ENCODE measurements at places on chromosomes 3 and 15.

DNA sequence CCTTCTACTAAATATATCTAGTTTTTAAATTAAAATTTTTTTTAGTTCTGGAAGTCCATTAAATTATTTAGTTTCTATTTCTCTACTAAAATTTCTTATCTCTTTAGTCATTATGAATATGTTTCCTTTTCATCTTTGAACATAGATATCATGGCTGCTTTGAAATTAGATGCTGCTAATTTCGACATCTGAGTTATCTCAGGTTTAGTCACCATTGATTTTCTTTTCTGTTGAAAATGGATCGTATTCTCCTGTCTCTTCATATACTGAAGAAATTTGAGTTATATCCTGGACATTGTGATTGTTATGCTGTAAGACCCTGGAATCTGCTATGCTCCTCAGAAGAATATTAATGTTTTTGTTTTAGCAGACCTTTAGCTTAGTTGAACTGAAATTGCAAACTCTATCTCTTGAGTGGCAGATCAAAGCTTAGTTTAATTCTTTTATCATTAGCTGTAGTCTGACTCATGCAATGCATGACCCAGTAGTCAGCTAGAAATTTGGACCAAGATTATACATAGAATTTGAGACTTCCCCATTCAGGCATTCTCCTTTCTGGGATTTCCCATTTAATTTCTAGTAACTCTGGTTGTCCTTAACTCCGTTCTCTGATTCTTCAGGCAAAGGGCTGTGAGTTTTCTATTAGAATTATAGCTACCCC, 439.8 kb upstream of the IL12A start:
- no peak for DNase-seq

DNA sequence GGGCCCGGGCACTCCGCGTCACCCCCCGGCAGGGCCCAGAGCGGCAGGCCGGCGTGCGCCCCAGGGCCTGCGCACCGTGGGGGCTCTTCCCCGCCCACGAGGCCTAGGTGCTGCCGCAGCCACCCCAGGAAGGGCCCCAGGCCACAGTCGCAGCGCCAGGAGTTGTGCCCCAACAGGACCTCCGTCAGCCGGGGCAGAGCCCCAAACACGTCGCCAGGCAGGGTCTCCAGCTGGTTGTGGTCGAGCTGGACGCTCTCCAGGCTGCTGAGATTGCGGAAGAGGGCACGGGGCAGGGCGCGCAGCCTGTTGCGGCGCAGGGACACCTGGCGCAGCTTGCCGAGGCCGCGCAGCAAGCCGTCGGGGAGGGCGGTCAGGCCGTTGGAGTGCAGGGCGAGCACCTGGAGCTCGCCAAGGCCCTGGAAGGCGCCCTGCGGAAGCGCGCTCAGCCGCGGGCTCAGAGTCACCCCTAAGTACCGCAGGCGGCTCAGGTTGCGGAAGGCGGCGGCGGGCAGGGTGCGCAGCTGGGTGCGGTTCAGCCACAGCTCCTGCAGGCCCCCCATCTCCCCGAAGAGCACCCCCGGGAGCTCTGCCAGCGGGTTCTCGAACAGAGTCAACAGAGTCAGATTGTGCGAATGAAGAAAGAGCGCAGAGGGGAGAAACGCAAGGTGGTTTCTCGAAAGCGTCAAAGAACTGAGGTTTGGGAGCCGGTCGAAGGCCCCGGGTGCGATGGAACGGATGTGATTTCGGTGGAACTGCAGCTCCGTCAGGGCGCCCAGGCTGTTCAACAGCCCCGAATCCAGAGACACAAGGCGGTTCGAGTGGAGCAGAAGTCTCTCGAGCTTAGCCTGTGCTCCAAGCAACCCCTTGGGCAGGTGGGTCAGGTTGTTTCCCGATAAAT, 2.0 kb downstream of the GP5 start:
- no peak for DNase-seq

- DNase-seq, result no peak
These were observed 4.2 kb upstream of the CHL1 start for GRCh38 chr3:192215-192929.

- no peak for DNase-seq
These were observed 229.9 kb downstream of the LRRN1 start for GRCh38 chr3:4029135-4029534.

GRCh38 chr3:69806735-69807438, 67.6 kb downstream of the MITF start:
- DNase-seq, result no peak

GRCh38 chr15:61612111-61612510, 383.0 kb upstream of the RORA start:
- no peak for DNase-seq

GRCh38 chr3:85881833-85882393, 923.1 kb downstream of the CADM2 start:
- no peak for DNase-seq

DNA sequence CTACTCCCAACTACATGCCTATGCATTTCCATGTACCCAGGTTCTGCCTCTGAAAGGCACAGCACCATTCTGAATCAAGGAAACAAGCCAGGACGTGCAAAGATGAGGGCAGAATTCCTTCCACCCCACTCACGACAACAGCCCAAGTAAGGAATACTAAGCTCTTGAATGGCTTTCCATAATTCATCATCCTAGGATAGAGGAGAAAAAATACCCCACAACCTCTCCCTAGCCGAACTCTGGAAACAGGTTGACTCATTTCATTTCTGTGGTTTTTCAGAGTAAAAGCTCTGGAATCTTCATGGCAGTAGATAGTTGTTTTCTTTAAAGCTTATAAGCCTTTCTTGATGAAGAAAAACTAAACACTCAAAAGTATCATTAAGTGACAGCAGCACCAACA, 77.8 kb downstream of the PDZRN3 start:
- no peak for DNase-seq

DNA sequence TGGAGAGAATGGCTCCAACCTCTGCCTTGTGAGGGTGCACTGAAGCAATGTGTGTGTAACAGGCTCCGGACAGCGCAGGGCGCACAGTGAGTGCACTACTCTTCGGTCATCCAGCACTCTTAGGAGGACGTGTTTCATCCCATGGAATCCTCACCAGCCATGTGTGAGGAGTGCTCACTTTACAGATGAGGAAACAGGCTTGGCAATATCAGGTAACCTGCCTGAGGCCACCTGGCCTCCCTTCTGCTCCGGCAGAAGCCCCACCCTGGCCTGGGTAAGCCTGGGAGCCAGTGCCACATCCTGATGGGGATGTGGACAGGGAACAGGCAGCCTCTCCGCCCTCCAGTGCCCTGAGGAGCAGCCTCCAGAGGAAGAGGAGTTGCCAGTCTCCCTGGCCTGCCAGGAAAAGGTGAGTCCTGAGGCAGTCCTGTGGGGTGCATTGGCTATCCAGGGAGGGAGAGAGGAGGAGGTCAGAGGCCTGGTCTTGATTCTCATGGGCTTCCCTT, 39.4 kb upstream of the LIMD1 start:
- no peak for DNase-seq

GRCh38 chr3:136070953-136071949, 105.7 kb downstream of the PPP2R3A start:
- DNase-seq, result no peak

- no peak for DNase-seq
These were observed 360.4 kb downstream of the EFHB start for GRCh38 chr3:19573644-19574043.

DNA sequence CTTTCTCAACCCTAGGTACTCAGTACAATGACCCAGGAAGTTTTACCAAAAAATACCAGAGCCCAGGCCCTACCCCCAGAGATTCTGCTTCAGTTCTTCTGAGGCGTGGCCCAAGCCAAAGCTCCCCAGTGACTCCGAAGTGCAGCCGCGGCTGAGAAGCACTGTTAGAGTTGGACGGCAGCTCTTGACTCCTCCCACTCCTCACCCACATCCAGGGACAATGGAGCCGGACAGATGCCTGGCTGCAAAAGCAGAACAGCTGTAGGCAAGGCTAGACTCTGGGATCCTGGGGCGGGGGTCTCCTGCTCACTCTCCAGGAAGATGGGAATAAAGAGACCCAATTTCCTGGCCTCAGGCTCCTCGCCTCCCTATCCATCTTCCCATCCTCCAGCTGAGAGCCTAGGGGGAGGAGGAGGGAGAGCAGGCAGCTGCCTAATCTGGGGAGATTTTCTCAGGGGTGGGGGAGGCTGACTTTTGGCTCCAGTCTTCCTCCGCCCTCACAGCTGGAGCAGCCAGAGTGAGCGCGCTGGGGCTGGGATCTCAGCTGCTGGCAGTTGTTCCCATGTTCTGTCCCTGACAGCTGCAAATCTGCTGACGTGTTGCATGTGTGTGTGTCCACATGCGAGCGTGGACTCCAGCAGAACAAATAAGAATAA, 223.8 kb downstream of the OPA1 start:
- peak; percentile 50 for DNase-seq

- no peak for DNase-seq
These were observed 8.3 kb downstream of the BDH1 start for GRCh38 chr3:197547306-197548011.

DNA sequence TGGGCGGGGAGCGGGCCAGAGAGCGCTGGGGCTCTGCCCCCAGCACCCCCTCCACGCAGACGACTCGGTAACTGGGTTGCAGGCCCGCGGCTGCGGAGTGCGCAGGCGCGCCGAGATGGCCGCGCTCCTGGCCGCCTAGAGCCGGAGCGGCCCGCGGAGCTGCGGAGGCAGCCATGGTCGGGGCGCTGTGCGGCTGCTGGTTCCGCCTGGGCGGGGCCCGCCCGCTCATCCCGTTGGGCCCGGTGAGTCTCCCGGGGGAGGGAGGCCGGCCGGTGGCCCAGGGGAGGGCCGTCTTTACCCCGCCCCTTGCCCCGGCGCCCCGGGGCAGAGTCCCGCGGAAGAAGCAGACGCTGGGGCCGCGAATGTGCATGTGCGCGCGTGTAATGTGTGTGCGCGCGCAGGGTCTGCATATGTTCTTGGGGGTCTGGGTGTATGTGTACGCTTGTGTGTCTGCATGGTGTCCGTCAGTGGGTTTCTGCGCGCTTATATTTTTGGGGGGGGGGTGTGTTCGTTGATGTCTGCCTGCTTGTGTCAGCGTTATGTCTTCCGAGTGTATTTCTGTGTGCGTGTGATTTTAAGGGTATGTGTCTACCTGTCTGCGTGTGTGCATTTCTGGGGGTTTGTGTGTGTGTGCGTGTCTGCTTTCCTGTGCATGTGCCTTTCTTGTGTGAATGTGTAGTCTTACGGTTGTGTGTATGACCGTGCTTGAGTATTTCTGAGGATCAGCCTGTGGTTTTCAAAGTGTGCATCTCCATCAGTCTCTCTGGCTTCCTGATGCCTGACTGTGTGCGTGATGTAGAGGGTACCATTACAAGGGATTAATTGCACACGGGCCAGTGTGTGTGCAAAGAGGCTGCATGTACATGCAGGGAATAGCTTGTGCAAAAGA, at the start of gene ABHD14A:
Gene ABHD14A (plus strand): TSS at position 102 of the 889 bp plus-strand sequence. CDS start 72 bp downstream, at position 174.
- DNase-seq, result no peak

GRCh38 chr3:117144853-117145252, 435.3 kb downstream of the TUSC7 start:
- no peak for DNase-seq

- DNase-seq, result no peak
These were observed 24.8 kb downstream of the AKAP13 start for GRCh38 chr15:85404918-85405866.

DNA sequence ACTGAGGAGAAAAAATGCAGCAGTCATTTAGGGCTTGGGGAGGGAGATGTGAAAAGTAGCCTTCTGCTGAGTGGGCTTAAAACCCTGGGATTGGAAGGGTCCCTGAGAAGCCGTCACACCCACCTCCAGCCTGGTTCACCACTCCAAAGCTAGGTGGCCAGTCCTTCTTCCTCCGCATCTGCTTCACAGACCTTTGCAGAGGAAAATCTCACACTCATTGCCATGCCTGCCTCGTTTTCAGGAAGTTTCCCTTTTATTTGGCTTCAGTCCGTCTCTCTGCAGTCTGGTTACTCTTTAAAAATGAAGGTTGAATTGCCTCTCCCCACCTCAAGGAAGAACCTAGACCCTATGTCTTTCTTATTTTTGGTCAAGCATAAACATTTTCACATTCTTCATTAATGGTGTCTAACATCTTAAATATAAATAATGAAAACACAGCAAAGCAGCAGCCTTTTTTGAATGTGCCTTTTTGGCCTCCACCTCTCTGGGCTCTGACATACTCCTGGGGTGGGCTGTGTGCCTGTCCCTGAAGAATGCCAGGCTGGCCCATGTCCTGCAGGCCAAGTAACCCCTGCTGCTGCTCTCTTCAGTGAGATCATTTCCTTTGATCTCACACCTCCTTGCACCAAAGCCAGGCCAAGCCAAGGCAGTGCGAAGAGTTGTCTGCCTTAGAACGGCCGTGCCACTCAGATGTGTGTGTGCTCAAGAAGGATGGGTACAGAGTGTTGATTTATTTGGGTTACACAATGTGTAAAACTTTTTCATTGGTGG, 11.0 kb downstream of the MRAS start:
- no peak for DNase-seq

GRCh38 chr15:43911235-43911781, 84.5 kb downstream of the WDR76 start:
- DNase-seq, result no peak

GRCh38 chr3:146504498-146505197, 35.3 kb upstream of the PLSCR2 start:
- DNase-seq, result no peak

- DNase-seq, result no peak
These were observed 12.5 kb downstream of the PCOLCE2 start for GRCh38 chr3:142876417-142876816.

- DNase-seq, result peak; percentile 19
These were observed 32.3 kb upstream of the AMOTL2 start for GRCh38 chr3:134406331-134407238.

GRCh38 chr3:127676456-127676855, 3.7 kb downstream of the ABTB1 start:
- DNase-seq, result no peak

- no peak for DNase-seq
These were observed 706.1 kb upstream of the GOLIM4 start for GRCh38 chr3:168801794-168802193.

- no peak for DNase-seq
These were observed 58.8 kb downstream of the AMOTL2 start for GRCh38 chr3:134315286-134316106.

GRCh38 chr15:51285399-51285798, 53.0 kb downstream of the CYP19A1 start:
- no peak for DNase-seq

- no peak for DNase-seq
These were observed 113.6 kb downstream of the TMCO5A start for GRCh38 chr15:38048001-38048455.
